ENCODE measurements at places on chromosomes 5 and 9.

DNA sequence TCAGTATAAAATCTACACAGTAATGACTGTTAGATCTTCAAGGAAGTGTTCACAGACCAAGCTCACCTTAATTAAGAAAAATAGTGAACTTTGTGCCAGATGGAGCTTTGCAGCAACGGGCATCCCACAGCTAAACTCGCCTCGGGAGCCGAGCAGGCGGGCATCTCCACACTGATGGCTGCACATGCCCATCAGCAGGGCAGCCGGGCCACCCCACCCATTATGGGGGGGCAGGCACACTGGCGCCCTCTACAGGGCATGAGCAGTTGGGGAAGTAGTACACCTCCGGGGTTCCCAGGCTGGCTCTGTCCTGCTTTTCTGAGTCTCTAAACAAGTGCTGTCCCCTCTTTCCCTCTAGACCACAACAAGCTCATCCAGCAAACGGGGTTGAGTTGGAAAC, 21.6 kb downstream of the ANKS6 start:
- DNase-seq, result peak; percentile 19

DNA sequence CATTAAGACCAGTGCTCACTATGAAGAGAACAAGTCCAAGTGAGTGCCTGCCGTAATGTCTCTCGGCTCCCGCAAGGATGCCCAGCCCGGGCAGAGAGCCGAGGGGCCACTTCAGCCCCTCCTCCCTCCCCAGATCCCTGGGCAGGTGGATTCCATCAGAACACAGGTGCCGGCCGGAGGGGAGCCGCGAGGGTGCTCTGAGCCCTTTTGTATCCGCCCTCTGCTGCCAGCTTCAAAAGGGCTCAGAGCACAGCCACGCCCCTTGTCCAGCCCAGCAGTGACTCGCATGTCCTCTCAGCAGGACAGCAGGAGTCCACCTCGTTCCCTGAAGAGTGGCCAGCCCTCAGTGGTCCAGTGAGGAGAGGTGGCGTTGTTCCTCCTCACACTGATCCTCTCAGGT, 43.9 kb downstream of the CYFIP2 start:
- no peak for DNase-seq

DNA sequence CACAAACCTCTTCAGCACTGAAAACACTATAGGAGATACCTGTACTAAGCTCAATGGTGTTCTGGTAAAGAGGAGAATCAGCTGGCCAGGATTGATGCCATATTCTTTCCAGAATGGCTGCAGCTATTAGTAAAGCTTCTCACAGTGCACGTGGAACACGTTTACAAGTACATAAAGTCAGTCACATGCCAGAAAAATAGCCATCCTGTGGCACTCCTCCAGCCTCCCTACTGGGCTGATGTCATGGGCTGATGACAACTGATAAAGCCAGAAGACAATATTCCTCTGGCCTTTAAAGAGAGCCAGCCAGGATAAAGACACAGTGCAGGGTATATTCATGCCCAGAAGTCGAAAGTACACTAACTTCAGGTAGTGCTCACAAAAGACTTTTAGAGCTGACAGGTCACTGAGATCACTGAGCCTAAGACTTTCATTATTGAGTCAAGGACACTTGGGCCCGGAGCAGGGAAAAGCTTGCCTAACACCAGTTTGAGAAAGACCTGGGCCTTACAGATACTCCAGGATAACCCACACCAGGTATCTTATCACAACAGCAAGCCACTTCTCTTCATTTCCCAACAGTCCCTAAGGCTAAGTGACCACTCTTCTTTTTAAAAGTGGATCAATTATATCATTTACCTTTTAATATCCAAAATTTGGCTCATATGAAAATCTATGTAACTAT, 29.4 kb downstream of the ABITRAM start:
- DNase-seq, result no peak

GRCh38 chr9:35842795-35843194, 13.8 kb downstream of the TMEM8B start:
- no peak for DNase-seq

DNA sequence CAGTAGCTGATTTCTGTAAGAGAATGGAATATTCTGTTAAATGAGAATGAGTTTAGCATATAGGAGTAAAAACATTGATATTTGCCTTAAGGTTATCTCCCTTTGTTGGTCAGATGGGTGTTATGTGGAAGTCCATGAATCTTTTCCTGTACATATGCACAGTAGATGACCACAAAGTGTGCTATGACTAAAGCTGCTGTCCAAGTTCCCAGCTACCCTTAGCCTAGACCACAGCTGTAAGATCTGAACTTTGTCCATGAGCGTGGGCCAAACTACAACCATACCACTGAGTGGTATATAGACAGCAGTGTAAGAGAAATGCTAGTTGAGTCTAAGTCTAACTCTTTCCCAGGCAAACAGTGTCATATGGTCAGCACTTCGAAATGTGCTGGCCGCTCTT, 48.8 kb downstream of the CD180 start:
- DNase-seq, result no peak

Measured in adipocyte (in vitro differentiated cells).